ENCODE measurements at places on chromosomes 5 and 9.

DNA sequence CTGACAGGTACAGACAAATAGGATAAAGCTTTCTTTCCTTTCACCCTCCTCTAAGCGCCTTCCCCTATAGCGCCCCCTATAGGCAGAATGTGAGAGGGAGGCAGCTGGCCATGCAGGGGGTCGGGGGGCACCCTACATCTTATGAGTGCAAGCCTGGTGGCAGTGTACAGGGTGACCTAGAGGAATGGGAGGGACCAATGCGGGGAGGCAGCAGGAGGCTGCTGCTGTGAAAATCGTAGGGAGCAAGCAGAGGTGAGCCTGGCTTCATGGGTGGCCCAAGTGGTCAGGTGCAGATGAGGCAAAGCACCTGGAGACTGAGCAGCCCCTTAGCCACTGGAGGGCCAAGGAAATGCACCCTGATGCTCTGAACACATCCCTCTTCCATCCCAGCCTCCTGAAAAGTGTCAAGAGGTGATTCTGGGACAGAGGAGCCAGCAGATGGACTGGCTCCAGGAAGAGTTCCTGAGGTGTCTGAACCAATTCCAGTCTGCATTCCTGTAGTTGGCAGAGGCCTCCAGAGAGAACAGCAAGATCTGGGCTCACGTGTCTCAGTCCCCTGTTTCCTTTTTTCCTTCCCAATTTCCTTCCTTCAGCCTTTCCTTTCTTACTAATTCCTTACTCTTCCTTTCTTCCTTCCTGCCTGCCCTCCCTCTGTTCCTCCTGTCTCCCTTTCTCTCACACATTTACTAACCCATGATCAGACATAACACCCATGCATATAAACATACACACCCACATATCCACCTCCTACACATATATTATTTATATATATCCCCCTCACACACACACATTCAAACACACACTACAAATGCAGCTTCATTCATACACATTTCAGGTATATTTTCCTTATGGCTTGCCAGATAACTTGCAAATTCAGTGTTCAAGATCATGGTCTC is 32.8 kb upstream of the GALNT10 start:
- DNase-seq = no peak

GRCh38 chr5:80192507-80193241 is 63.2 kb downstream of the SERINC5 start:
- no peak for DNase-seq

DNA sequence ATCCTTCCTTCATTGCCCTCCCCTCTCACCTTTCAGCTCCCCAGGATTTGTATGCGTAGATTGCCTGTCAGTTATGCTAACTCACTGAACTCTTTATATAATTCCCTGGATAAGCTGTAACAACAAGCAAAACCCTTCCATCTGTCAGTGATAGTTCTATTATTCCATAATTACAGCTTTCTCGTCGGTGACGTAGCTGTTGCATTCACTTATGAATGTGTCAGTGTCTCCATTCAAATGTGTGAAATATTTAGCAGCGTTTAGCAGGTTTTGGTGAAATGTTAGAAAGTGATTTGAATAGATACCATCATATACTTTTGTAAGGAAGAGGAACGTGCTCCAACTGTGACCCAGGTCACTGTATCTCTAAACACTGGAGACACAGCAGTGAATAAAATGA is 45.2 kb downstream of the PIP5K1B start:
- no peak for DNase-seq

GRCh38 chr9:98563212-98563907 is 145.4 kb downstream of the GABBR2 start:
- no peak for DNase-seq

DNA sequence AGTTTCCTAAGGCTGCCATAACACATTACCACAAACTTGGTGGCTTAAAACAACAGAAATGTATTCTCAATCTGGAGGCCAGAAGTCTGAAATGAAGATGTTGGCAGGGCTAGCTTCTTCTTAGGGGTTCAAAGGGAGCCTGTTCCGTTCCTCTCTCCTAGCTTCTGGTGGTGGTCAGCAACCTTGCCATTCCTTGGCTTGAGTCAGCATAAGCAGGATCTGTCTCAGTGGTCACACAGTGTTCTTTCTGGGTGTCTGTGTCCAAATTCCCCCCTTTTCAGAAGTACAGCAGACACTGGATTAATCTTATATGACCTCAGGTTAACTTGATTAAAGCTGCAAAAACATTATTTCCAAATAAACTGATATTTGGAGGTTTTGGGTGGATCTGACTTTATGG is 2.1 kb upstream of the OSMR start:
- DNase-seq = no peak

All from hepatocyte (in vitro differentiated cells).